ENCODE measurements at places on chromosomes 6 and 20. TPM values are rescaled to one million over a fixed set of nuclear protein-coding genes. Genes with fewer than 3 reads are reported as not detected.

DNA sequence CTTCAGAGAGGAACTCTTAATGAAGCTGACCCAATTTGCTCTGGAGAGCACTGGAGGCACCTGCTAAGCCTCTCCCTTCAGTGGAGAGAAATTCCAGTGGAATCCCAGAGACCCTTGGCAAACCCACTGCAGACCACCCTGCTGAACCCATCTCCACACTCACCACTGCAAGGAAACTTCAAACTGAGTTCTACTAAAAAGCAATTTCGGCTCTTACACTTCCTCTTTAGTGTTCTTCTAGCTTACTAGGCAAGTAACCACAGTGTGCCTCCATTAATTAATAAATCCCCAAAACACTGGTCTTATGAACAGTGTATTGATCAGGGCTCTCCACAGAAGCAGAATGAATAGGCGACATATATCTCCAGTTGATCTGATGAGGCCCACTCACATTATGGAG is 43.0 kb upstream of the HLA-E start:
- no peak for DNase-seq

Gene GPLD1
- 5.3 TPM for polyA plus RNA-seq

DNA sequence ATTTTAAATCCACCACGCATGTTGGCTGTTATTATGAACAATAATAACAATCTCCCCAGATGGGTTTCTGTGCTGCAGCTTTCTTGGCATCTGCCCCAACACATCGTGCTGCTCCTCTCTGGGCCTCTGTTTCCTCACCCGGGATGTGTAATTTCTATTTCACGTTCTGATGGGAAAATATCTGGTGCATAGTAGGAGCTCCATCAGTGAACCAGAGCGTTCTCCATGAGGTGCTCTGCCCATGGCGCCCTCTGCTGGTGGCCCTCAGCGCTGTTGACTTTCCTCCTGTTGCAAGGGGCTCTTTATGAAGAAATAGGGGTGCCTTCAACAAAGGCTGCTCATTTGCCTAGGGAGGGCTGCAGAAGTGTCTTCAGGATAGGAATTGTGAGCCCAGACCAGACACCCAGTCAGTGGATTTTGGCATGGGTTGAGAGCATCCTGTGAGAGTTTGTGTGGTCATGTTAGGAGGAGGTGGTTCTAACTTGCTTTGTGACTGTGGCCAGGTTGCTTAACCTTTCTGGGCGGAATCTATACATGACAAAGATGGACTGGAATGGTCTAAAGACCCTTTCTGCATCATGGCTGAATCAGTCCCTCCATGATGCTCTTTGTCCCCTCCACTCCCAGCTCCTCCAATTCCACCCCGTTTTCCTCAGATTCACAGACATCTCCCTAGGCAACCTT is 8.1 kb downstream of the SCRT2 start:
- DNase-seq: no peak

- no peak for DNase-seq
Observed at GRCh38 chr6:117540670-117541069, 58.2 kb downstream of the DCBLD1 start.

Gene WFDC12
- polyA plus RNA-seq: not detected

Gene C20orf202
- 0.43 TPM for polyA plus RNA-seq

GRCh38 chr6:131041814-131042213 is 21.2 kb downstream of the EPB41L2 start:
- no peak for DNase-seq

DNA sequence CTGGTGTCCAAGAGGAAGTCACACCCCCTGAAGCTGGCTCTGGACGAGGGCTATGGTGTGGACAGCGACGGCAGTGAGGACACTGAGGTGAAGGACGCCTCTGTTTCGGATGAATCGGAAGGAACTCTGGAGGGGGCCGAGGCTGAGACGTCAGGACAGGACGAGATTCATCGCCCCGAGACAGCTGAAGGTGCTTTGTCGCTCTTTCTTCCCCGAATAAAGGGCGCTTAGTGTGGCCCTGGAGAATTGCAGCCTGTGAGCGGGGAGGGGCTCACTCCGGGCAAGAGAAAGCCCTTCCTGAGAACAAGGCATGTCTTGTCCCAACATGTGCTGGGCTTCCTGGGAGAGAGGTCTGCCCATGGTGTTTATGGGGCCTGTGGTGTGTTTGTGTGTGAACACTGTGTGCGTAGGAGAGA is 41.4 kb downstream of the MYT1 start:
- no peak for DNase-seq

Gene TUBB2B
- polyA plus RNA-seq: 104 TPM

DNA sequence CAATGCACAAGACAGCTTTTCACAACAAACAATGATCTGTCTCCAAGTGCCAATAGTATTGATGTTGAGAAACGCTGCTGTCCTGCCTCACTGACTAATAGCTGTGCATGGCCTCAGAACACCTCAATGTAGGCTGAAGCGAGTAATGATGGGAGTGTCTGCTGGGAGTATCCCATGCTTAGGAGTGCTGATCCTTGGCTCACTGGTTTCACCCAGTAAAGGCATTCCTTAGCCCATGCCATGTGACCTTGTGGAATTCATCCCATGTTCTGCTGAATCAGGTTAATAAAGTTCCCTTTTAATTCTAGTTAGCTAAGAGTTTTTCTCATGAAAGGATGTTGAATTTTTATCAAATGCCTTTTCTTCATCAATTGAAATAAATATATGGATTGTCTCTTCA is 3.8 kb upstream of the WFDC12 start:
- DNase-seq: peak; percentile 6

Gene NRSN2
- polyA plus RNA-seq: 46.5 TPM

- DNase-seq: no peak
Observed at GRCh38 chr6:131225959-131226358, 90.7 kb downstream of the AKAP7 start.

GRCh38 chr6:142627474-142627873 is 317.5 kb downstream of the HIVEP2 start:
- no peak for DNase-seq

DNA sequence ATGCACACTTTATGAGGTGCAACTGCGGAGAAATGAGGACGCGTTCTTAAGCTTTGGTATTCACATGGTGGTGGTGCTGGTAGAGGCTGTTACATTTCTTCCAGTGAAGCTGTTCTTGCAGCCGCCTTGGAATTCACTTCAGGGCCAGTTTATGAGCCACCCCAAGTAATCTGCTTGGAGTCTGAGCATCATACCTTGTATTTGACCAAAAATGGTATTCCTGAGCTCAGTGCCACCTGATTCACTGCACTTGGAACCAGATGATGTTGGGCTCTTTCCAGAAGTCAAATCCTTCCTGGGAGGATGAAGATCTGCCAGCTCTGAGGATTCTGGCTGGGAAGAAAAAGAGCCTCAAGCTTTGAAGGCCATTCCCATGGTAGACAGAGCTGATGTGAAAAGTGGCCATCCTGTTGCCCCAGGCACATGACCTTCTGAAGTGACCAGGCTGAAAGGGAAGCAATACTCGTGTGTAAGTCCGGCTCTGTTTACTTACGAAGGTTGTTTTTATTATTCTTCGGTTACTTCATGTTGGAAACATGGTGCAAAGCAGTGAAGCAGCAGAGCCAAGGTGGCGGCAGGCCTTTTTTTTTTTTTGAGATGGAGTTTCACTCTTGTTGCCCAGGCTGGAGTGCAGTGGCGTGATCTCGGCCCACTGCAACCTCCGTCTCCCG is 7.7 kb downstream of the MANBAL start:
- DNase-seq: no peak

Gene RSPO4
- polyA plus RNA-seq: 2.3 TPM

Gene GINS1
- 30.6 TPM for polyA plus RNA-seq

- DNase-seq: no peak
Observed at GRCh38 chr6:39801456-39802251, 9.5 kb downstream of the DAAM2 start.

GRCh38 chr6:30483677-30484279 is 5.5 kb upstream of the HLA-E start:
- peak; percentile 71 for DNase-seq

DNA sequence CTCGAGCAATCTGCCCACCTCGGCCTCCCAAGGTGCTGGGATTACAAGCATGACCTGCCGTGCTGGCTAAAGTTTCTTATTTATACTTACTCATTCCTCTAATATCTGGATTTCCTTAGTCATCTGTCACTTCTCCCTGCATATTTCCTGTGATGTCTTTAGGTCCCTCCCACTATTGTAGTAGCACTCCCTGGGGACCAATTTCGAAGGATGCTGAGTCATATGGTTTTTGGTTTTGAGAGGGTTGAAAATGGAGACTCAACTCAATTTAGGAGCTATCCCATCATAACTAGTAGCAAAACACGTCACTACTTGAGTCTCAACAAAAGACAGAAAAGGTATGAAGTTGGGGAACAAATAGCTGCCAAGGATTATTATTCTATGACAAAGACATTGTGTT is 20.2 kb downstream of the MCUR1 start:
- no peak for DNase-seq

DNA sequence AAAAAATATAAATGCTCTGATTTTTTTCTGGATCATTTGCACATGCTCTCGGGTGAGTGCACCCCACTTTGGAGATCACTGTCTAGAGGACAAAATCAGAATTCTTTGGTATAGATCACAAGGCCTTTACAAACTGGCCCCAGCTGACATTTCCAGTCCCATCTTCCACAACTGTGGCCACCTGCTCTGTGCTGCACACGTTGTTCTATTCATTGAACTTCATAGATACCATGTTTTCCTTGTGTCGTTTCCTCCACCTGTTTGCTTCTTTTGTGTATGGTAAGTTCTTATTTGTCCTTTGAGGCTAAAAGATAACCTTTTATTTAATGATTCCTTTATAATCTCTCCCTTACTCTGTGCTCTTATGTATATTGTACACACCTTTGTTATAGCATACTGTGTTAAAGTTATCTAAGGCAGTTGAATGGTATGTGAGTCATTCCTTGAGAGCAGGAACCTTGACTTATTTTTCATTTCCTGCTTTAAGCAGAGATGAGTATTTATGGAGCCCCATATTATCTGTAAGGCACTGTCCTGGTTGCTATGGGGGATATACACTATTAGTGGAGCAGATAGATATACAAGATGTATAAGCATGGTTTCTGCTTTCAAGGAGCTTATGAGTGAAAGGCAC is 12.0 kb upstream of the SLC17A5 start:
- no peak for DNase-seq

- no peak for DNase-seq
Observed at GRCh38 chr6:42404484-42404883, 47.2 kb downstream of the TRERF1 start.

GRCh38 chr6:42453654-42454427 is 2.1 kb upstream of the TRERF1 start:
- peak; percentile 72 for DNase-seq

Gene TTPAL
- 15.7 TPM for polyA plus RNA-seq

DNA sequence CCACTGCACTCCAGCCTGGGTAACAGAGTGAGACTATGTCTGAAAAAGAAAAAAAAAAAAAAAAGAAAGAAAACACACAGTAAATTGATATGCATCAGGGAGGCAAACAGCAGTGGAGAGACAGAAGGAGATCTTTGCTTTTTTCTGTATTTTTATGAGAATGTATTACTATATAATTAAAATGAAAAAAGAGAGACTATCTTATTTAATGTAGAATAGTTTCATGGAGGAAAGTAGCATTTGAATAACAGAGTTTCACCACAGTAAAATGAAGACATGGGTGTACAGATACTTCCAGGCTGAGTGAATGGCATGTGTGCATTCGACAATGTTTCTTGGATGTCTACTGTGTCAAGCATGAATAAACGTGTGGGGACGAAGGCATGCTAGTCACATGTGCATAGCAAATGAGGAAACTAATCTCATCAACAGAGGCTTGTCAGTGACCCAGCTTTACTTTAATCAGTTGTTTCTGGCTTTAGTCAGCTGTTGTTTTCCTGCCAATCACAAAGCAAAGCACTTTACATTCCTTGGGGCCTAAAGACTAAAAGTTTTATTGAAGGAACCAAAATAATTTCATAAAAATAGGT is 55.5 kb upstream of the ARMH2 start:
- DNase-seq: no peak

GRCh38 chr6:12576389-12576788 is 140.2 kb upstream of the PHACTR1 start:
- no peak for DNase-seq

Gene BTN3A1
- polyA plus RNA-seq: 29.8 TPM

DNA sequence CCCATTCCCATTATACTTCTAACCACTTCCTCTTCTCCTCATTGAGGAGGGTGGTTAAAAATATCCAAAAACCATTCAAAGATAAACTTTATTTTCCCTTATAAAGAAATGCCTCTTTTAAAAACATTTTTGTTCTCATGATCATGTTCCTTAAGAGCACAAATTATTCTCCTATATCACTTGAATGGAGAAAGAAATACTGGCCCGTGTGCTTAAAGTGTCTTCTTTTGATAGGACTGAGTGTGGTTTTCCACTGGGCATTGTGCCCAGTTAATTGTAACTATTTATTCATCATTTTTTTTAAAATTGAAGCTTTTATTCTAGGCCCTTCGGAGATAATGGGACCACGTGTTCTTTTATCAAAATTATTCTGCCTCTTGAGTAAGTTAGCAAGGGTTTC is 871.5 kb downstream of the QKI start:
- no peak for DNase-seq

DNA sequence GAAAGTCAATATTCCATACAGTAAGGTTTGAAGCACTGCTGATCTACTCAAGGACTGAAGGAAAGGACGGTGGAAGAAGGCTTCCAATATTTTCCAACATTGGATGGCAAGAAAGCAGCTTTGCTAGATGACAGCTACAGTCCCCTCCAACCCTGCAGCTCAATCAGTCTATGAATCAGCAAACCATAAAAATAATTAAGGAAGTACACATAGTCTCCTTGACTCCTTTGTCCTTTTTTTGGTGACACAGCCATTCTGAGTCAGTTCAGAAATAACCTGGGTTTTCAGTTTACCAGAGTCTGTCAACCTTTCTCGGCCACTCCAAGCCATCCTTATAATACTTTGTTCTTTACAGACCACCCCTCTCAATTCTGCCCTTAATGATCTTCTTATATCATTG is 232.5 kb downstream of the IBTK start:
- DNase-seq: no peak

GRCh38 chr20:17611540-17612286 is 41.8 kb downstream of the DSTN start:
- no peak for DNase-seq

GRCh38 chr6:148146717-148147462 is 195.7 kb upstream of the SASH1 start:
- no peak for DNase-seq

Gene DEK
- 257 TPM for polyA plus RNA-seq

Gene NKX2-4
- not detected for polyA plus RNA-seq

Gene HLA-G
- polyA plus RNA-seq: 6.9 TPM

Gene FBXO30
- 13.0 TPM for polyA plus RNA-seq

Gene PRICKLE4
- polyA plus RNA-seq: 6.8 TPM

Gene BLOC1S5
- 41.3 TPM for polyA plus RNA-seq

Gene SLC17A1
- polyA plus RNA-seq: 33.9 TPM

Gene FBXL4
- 30.2 TPM for polyA plus RNA-seq
